ENCODE measurements at places on chromosomes 4 and X.
A peak's percentile ranks its signal among the peaks of the same experiment; 100 is the strongest.

DNA sequence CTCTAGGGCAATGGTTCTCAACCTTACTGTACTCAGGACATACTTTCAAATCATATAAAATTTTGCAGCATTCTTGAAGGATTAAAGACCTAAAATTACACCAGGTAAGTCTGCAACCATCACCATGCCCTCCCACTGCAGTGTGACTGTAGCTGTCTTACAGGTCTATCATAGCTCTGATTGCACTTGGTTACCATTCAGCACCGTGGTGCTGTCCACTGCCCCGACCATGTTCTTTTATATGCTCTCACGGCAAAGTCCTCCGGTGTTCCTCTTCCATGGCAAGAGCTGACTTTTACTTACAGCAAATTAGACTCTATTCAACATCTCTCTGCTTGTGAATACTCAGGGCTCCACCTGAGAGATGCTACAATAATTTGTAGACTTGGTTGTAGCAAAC lies 11.5 kb downstream of the CRMP1 start:
- DNase-seq, result no peak

- no peak for DNase-seq
Observed at GRCh38 chr4:26858947-26859401, 1.7 kb upstream of the STIM2 start.

DNA sequence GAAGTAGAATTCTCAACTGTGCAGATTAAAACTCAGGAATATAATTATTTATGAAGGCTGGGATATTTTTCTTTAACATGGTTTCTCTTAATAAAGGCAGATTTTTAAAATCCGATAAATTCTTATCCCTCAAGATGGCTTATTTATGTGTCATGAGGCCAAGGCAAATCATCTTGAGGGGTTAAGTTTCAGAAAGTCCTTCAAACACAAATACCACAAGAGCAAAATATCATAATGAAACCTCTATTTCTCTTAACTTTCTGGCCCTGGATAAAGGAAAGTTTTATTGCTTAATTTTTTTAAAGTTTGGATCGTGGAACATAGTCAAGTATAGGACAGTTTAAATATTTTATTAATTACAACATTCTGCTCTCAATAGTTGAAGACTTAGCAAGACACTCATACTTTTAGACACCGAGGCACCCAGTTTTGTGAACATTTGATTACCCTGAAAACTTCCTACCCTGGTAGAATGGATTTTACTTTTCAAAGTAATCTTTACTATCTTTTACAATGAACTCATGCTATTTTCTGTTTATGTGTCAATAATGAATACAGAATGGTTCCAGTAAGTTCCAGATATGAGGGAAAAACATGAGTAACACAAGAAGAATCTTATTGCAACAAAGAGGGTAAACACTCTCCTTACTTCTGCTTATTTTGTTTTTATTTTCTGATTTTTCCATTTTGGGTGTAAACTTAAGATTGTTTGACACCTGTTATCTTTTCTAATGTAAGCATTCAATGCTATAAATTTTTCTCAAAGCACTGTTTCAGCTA lies 200.7 kb upstream of the IL15 start:
- DNase-seq, result no peak

DNA sequence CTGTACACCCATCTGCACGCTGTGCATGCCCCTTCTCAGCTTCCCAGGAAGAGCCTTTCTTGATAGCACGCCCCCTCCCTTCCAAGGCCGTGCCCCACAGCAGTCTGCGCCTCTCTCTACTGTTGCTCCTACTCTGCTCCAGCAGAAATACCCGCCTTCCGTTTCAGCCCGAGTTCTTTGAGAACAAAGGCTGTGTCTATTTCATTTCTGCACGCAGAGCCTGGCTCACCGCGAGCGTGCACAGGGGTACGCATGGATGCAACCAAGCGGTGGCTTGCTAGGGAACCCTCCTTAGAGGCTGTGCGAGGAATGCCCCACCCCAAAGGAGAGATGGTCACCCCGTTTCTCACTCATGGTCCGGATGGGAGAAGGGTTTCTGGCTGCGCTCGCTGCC lies 485 bp downstream of the AADAT start:
- no peak for DNase-seq

DNA sequence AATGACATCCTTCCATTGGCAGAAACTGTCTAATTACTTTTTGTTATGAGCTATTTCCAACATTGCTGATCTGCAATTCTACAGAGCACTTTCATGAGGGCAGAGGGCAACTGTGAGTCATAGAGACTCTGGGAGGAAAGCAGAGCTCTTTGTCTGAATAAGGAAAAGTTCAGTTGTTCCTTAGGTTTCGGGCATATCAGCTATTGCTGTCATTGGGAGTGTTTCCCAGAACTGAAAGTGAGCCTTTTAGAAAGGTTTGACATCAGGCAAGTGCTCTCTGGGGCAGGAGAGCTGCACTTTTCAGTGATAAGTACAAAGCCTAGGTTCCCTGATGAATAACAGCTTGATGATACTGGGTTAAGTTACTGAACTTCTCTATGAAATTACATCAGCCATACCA lies 119.2 kb upstream of the EDNRA start:
- DNase-seq, result no peak

- no peak for DNase-seq
Observed at GRCh38 chr4:166341992-166342391, 469.0 kb downstream of the TLL1 start.

- DNase-seq, result peak; percentile 71
Observed at GRCh38 chr4:128061566-128062536, 739 bp downstream of the LARP1B start.

DNA sequence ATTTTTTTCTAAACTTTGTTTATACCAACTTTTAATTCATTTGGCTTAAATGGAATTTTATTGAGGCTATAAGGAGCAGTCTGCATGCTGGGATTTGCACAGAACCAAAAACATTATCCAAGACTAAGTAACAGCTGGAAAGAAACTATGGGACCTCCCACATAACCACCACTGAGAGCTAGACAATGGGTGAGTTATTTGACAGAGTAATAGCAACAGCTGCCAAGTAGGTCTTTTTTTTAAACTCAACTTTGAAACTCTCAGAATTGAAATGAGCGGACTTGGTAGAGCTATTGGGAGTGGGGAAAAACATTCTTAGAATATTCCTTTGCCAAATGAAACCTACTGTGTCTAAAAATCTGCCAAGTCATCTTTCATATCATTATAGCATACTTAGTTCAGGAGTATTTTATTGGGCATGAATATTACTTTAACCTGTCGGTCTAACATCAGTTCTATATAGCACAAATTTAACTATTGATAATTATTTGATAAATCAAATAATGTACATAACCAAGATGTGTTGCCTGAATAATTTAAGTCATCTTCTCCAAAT lies 1428.0 kb downstream of the PCDH7 start:
- no peak for DNase-seq

GRCh38 chr4:2070421-2071251 lies 11.5 kb downstream of the NAT8L start:
- DNase-seq, result peak; percentile 16

- no peak for DNase-seq
Observed at GRCh38 chrX:57587607-57588006, 4.2 kb upstream of the ZXDB start.

GRCh38 chrX:2521927-2522386 lies 21.2 kb upstream of the DHRSX start:
- DNase-seq, result no peak

- DNase-seq, result no peak
Observed at GRCh38 chr4:153534792-153535629, 68.9 kb downstream of the TMEM131L start.

- DNase-seq, result no peak
Observed at GRCh38 chrX:48899078-48899410, 1.3 kb downstream of the PQBP1 start.

DNA sequence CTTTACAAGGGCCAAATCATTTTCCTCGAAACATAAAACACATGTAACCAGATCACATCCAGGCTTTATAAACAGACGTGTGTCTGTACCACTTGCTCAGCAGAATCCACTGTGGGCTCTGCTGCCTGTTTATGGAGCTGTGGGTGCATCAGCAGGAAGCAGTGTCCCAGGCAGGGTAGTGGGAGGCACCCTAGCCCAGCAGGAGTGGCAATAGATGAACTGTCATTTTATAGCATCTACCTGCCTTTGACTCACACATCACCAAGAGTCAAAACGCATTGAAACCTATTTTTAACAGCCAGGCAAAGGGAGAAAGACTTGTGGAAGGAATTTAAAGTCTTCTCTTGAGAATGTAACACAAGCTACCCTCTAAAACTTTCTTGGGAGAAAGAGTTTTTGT lies 169.1 kb upstream of the TENM3 start:
- no peak for DNase-seq

DNA sequence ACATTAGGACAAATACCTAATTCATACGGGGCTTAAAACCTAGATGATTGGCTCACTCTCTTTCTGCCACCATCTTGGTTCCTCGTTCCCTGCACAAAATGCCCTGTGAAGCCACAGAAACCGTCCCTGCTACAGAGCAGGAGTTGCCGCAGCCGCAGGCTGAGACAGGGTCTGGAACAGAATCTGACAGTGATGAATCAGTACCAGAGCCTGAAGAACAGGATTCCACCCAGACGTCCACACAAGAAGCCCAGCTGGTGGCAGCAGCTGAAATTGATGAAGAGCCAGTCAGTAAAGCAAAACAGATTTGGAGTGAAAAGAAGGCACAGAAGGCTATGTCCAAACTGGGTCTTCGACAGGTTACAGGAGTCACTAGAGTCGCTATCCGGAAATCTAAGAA lies 34.3 kb downstream of the TRIM61 start:
- DNase-seq, result no peak

GRCh38 chr4:71545168-71545567 lies 206.3 kb downstream of the SLC4A4 start:
- DNase-seq, result no peak

DNA sequence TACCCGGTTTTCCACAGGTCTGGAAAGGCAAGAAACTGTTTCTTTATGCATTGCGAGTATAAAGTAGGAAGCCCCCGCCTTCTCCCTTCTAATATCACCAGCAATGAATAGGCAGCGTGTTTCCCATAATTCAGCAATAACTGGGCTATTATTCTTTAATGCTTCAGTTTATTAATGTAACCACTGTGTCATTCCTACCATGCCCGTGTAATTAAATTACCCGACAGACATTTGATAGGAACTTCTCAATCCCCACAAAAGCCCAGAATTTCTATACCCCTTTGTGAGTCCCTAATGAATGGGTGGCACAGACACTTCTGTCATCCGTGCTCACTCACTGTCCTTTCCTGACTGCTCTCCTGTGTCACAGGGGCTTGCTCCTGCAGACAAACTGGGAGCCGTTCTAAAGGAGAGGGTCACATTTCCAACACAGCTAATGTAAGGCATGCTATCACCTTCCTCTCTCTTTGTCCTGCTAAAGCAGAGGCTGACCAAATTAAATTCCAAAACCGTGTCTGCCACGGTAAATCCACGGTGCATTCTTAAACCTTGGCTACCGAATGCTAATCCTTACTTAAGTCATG lies 108.5 kb upstream of the MID1 start:
- no peak for DNase-seq

DNA sequence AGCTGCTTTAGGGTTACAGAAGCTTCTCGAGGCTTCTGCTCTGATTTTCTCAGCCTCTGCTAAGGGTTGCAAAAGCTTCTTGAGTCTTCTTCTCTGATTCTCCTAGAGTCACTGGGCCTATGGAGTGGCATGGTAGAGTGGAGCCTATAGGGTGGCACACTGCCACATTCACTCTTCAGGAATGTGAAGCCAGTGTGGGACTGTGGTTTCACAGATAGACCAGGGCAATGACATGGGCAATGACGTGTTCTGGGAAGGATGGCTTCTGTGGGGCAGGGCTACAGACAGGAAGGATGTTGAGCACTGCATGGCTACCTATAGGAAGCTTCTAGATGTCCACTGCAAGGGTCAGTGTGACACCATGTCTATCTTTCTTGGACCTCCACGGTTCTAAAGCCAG lies 11.0 kb upstream of the MAMLD1 start:
- DNase-seq, result no peak

GRCh38 chr4:188417181-188417580 lies 277.9 kb downstream of the TRIML1 start:
- no peak for DNase-seq

- no peak for DNase-seq
Observed at GRCh38 chrX:129496625-129497024, 26.7 kb downstream of the SMARCA1 start.

- DNase-seq, result no peak
Observed at GRCh38 chr4:7049295-7049694, 6.1 kb downstream of the TADA2B start.

GRCh38 chr4:143046906-143047305 lies 137.8 kb upstream of the USP38 start:
- DNase-seq, result no peak

DNA sequence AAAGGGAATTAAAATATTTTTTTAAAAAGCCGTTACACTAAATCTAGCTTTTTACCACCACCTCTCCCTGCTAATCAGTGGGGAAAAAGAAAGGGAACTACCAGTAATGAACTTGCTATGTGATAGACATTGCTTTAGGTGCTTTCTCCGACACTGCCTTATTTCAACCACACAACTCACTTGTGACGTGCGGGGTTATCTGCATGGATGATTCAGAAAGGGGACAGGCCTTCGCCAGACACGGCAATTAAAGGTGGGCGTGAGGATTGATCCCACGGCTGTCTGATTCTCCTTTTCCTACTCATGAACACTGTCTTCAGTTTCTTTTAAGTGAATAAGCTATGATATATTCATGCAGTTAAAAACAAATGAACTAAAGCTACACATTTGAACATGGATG lies 882 bp upstream of the CXCR3 start:
- DNase-seq, result no peak

DNA sequence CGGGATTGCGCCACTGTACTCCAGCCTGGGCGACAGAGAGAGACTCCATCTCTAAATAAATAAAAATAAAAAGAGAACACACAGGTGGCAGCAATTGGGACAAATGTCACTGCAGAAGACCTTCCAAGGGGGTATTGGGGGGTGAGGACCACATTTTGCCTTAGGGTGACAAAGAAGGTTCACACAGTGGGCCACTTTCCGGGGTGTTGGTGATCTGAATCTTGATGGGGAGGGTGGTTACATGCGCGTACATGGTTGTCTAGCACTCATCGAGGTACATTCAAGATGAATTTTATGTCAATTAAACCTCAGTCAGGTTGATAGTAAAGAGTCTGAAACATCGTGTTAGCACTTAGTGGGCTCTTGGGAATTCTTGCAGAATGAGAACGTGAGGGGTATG lies 20.5 kb upstream of the TMSB4X start:
- DNase-seq, result no peak

GRCh38 chr4:38681281-38681991 lies 17.4 kb downstream of the KLF3 start:
- DNase-seq, result no peak

DNA sequence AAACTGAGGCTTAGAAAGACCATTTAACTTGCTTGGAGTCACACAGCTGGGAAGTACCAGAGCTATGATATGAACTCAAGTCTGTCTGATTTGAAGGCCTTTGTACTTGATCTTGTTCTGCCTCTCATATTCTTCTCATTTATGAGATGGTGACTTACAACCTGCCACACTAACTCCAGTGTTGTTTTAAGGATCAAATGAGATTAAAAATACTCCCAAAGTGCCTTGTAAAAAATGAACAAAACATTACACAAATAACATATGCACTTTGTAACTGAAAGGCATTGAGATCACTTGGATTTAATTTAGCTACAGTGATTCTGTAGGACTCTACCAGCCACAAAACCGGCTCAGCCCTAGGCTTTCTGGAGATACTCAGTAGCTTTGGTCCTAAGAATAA lies 15.6 kb upstream of the MAP7D3 start:
- DNase-seq, result no peak

Measured in Right ventricle myocardium superior (tissue), 1 donor.